ENCODE measurements at places on chromosomes 11 and 22.

GRCh38 chr11:109745996-109746625 is 324.1 kb downstream of the C11orf87 start:
- DNase-seq: no peak

- DNase-seq: no peak
Observed at GRCh38 chr11:57917632-57918031, 106.0 kb upstream of the OR9Q1 start.

DNA sequence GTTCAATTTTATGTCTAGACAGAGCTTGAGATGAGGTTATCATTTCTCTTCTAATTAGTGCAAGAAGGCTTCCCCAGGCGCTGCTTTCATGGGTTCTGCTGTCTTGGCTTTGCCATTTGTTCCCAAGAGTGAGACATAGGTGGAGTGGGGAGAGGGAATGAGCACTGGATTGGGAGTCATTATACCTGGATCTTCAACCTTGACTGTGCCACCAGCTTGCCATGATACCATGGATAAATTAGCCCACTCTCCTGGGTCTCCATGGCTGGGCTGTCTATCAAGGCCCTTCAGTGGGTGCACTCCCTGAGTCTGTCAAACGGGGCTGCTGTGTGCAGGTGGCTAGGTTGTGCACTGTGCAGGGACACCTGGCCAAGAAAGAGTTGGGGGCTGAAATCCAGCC is 15.6 kb upstream of the NECTIN1 start:
- no peak for DNase-seq

DNA sequence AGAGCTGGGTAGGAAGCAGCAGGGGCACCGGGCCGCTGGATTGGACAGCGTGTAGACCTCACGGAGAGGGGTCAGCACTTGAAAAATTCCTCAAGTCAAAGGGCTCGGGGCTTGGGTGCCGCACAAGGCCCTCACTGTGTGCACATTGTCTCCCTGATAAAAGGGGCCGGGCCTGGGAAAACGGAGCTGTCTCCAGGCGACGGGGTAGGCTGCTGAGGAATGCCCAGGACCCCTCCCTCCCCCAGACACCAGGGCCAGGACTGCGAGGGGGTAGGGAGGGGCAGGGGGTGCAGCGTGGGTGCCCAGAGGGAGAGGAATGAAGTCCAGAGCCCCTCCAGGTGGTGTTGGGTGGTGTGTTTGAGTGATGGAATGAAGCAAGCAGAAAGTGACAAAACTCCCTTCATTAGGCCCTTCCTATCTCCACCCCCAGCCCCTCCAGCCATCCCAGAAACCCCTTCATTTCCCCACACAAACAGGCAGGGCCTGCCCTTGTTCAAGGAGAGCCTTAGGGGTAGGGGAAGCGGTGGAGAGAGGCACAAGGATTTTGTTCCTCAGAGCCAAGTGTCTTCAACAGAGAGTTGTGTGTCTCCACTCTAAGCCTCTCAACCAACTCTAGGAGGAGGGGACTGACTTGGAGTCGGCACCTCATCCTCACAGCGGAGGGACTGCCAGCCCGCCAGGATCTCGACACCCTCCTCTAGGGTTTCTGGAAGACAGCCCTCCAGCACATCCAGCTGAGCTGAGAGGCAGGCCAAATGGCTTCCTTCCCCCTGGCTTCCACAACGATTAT is 63.9 kb downstream of the SYN3 start:
- DNase-seq: peak; percentile 28

- DNase-seq: no peak
Observed at GRCh38 chr11:101269390-101269789, 139.8 kb upstream of the PGR start.

DNA sequence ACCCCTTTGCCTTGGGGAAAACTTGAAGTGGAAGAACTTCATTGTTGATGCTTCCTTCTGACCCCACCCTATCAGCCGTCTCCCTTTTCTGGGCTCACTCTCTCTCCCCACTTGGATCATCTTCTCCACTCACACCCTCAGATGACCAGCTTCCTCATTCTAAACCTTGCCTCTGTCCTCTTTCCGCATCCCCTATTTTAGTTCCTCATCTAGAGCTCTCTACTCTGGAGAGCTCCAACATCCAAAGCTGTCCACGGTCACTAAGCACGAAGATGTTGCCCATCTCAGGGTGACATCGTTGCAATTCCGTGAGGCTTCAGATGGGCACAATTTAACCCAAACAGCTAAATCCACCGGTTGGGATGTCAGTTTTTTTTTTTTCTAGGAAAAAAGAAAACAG is 31.6 kb upstream of the ME3 start:
- DNase-seq: no peak

DNA sequence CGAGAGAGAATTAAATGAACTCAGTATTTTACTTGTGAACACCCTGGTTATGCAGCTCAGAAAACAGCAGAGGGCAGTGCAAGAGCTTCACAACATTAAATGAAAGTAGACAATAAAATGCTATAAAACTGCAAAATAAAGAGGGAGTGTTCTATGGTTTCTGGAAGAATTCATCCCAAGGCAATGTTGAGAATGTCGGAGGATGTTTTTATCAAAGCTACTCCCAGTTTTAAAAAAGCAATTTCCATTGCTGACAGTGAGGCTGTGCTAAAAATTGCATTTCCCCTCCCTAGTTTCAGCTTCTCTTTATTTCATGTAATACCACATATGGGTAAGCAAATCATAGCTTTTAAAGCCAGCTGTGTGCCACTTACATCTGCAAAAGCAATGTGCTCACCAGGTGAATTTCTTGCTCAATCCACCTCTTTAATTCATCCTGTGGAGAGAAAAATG is 296.8 kb downstream of the RAB38 start:
- DNase-seq: no peak

GRCh38 chr11:60859616-60860250 is 4.0 kb upstream of the PTGDR2 start:
- no peak for DNase-seq

GRCh38 chr11:9008011-9008550 is 4.3 kb upstream of the NRIP3 start:
- DNase-seq: no peak

DNA sequence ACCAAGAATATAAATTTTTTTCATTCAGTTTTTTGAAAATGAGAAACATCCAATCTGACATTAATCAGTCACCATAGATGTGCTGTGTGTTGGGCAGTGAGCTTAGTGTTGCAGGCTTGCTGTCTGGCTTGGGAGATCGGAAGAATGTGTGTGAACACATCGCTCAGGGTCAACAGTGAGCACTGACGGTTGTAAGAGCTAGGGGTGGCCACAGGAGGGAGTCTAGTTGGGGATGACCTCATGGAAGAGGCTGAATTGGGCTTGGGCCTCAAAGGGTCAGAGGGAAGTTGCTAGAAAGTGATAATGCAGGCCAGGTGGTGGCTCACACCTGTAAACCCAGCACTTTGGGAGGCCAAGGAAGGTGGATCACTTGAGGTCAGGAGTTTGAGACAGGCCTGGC is 375.4 kb downstream of the DDX10 start:
- no peak for DNase-seq

GRCh38 chr22:28435140-28435768 is 244.4 kb downstream of the TTC28 start:
- DNase-seq: peak; percentile 14

DNA sequence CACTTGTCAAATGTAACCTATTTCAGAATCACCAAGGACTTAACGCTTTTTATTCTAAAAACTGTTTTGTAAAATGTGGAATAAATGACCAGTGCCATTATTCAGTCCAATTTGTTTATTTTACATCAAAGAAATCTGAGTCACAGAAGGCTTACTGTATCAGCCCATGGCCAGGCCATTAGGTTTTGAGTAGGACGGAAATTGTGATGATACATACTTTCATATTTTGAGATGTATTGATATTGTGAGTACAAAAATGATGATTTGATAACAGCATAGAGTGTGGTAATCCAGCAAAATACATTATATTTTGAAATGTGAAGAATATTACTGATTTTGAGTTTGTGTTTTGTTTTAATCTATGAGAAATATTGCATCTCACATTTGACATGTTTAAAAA is 81.1 kb downstream of the PIWIL3 start:
- DNase-seq: no peak

DNA sequence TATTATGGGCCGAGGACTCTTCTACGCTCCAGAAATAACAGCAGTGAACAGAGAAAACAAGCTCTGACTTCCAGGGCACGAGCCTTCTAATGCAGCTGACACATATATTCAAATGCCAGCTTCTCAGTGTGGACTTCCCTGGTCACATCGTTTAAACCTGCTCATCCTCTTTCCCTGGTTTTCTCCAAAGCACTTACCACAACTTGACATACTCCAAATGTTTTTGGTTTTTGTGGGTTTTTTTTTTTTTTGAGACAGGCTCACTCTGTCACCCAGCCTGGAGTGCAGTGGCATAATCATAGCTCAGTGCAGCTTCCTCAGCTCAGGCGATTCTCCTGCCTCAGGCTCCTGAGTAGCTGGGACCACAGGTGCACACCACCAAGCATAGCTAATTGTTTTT is 105.5 kb downstream of the MICAL3 start:
- peak; percentile 71 for DNase-seq

DNA sequence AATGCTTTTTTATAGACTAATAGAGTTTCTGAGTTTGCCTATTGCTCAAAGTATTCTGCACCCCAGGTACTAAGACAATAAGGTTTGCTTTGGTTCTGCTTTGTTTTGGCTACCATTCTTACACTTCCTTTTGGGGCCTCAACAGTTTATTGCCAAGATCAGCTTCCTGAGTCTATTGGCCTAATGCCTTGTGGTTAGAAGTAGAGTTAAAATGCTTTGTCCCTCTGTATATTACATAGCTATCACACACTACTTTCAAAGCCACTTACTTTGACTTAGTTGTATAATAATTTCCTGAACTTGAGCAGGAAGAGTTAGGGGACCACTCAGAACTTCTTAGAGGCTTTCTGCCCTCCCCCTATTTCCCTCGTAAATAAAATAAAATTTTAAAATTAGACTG is 96.5 kb downstream of the DLG2 start:
- no peak for DNase-seq

GRCh38 chr11:4979036-4979435 is 15.6 kb upstream of the OR51L1 start:
- DNase-seq: peak; percentile 38

DNA sequence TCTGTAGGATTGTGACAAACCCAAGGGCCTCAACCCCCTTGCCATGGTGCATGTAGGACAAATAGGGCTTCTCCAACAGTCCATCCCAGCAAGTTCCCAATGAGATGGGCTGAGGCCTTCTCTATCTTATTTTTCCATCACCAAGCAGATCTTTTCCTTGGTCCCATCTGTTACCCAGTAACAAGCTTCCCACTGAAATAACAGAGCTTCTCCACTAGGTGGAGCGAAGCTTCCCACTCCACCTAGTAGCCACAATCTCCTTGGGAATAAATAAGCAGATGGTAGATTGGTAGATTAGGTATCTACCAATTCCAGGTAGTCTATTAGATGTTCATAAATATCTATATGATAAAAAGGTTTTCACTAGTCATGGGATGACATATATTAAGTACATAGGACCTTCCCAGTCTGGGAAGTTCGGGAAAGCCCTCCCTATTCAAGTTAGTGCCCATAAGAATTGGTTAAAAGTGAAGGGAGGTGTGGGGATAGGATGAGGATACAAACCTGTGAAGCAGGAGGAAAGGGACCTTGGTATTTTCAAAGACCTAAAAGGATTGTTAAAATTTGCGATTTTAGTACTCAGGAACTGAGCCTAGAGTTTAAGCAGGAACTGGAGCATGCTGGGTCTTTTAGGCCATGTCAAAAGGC is 5.9 kb upstream of the OR52L1 start:
- peak; percentile 49 for DNase-seq

GRCh38 chr11:22681281-22681812 is 14.9 kb downstream of the GAS2 start:
- DNase-seq: no peak

DNA sequence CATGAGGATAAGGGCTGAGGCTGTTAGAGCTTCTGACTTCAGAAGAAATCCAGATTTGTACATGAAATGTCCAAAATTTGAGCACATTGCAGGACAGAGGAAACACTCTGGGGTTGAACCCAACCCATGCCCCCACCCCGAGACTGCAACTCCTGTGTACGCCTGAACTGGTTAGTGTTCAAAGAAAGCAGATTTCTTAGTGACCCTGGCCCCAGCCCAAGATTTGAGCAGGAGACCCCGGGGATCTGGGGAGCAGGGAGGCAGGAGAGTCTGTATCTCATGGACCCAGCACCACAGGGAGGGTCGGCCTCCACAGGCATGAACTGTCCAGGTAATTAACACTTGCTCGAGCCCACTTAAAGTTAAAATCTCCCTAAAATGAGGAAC is 69.3 kb upstream of the WNT7B start:
- DNase-seq: no peak

DNA sequence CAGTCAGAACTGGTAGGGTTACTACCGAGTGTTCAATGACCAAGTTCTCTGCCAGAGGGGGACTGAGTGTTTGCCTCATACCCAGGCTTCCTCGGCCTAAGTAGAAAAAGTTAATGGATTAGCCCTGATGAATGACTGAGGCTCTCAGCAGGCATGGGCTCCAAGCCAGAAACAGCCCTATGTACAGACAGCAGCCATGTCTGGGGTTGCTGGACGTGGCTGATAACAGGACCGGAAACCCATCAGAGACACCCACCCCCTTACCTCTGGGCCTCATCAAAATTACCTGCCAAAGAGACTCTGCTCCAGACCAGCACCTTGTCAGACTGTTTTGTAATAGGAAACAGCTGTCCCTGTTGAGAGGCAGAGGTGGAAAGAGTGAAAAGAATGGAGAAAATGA is 351.4 kb downstream of the ETS1 start:
- DNase-seq: no peak

DNA sequence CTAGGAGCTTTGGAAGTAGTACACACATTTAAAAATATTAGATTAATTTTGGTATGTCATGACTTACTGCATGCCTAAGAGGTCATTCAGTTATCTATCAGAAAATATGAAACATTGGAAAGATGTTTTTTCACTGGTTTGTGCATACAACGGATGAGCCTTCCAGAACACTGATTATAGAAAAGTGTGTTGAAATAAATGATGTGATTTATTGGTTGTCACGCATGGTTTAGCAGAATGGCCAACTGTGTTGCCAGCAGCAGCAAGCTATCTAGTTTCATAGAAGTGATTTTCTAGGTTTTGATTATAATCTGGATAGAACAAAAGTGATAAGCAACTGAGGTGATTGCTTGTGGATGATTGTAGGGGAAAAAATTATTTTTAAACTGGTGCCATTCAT is 53.6 kb downstream of the DDX10 start:
- no peak for DNase-seq

- peak; percentile 75 for DNase-seq
Observed at GRCh38 chr11:14552089-14552488, 31.9 kb upstream of the PSMA1 start.

- no peak for DNase-seq
Observed at GRCh38 chr11:36288442-36289225, 590 bp downstream of the COMMD9 start.

- DNase-seq: no peak
Observed at GRCh38 chr11:10868352-10868751, 10.5 kb upstream of the ZBED5 start.

GRCh38 chr11:122796128-122796717 is 42.1 kb upstream of the CRTAM start:
- peak; percentile 41 for DNase-seq

GRCh38 chr22:46795845-46796565 is 33.6 kb downstream of the TBC1D22A start:
- no peak for DNase-seq

GRCh38 chr11:95907476-95907875 is 16.4 kb downstream of the MTMR2 start:
- DNase-seq: no peak

Data from G401 (cell line).